ENCODE measurements at places on chromosomes 11 and 22.

DNA sequence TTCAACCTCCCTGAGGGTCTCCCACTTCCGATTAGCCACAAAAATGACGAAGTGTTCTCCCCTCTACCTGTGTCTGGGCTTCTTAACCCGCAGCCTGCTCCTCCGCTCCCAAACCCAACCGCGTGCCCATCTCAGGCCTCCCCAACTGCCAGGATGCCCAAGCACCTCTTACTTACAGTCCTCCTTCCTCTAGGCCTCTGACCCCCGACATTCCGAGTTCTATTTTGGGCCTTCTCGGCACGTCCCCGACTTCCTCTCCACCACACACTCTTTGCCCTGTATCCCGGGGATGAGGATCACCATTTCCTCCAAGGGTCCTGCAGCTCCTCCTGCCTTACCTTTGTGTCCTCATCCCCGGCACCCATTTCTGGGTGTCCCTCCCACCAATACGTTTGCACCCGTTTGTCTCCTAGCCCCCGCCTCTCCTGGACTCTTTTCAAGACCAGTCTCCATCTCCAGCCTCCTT is 388 bp upstream of the MUS81 start:
- DNase-seq: no peak

- DNase-seq: no peak
Observed at GRCh38 chr11:117290809-117291396, at the start of gene BACE1-AS. Gene BACE1-AS, plus strand, starts transcription at chr11:117291346.

GRCh38 chr11:64604458-64605243 is 13.6 kb downstream of the SLC22A12 start:
- no peak for DNase-seq

DNA sequence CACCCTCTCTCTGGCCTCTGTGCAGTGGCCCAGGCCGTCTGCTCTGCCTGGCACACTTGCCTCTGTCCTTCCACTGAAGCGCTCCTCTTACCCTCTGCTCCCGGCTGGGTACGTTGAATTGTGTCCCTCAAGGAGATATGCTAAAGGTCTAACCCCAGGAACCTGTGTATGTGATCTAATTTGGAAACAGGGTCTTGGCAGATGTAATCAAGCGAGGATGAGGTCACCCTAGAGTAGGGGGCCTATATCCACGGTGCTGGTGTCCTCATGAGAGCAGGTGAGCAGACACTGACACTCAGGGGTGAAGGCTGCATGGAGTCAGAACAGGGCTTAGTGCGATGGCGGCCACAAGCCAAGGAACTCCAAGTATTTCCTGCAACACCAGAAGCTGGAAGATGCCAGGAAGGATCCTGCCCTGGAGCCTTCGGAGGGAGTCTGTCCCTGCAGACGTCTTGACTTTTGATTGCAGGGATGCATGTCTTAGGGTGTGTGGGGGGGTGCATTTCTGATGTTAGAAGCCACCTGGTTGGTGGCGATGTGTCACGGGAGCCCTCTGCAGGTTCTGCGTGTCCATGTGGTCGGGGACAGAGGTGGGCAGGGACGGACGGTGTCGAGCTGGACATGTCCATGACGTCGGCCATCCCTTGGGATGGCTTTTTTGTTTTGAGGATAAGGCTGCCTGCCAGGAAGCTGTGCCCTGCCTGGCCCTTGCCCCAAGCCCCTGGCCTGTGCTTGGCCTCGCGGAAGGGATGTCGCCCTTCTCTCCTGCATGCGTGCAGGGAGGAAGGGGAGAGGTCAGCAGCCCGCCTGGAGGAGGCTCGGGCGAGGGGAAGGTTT is 68.6 kb downstream of the LRP5 start:
- peak; percentile 50 for DNase-seq

- no peak for DNase-seq
Observed at GRCh38 chr11:75276686-75277085, 36.1 kb downstream of the TPBGL start.

- DNase-seq: no peak
Observed at GRCh38 chr11:33785609-33786008, 11.3 kb upstream of the FBXO3 start.

DNA sequence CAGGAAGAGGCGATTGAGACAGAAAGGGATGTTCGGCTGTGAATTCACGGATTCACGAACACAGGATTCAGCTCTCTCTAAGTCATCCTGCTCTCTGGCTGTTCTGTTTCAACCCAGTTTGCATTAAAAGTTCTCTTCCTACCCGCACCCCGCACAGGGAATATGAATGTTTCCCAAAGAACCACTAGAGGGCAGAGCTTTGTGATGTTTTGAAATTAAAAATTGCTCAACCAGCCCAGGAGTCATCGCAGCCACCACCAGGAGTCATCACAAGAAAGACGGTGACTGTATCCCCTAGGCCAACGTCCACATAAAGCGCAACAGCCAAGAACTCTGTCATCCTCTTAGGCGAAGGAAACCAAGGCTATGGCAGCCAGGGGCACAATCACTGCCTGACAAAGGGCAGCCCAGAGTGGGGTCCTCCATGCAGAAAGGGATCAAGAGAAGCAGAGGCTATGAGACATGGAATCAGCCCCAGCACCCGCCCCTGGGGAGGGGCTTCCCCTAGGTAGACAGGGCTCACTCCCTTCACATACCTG is 122.4 kb downstream of the WT1 start:
- DNase-seq: peak; percentile 14

DNA sequence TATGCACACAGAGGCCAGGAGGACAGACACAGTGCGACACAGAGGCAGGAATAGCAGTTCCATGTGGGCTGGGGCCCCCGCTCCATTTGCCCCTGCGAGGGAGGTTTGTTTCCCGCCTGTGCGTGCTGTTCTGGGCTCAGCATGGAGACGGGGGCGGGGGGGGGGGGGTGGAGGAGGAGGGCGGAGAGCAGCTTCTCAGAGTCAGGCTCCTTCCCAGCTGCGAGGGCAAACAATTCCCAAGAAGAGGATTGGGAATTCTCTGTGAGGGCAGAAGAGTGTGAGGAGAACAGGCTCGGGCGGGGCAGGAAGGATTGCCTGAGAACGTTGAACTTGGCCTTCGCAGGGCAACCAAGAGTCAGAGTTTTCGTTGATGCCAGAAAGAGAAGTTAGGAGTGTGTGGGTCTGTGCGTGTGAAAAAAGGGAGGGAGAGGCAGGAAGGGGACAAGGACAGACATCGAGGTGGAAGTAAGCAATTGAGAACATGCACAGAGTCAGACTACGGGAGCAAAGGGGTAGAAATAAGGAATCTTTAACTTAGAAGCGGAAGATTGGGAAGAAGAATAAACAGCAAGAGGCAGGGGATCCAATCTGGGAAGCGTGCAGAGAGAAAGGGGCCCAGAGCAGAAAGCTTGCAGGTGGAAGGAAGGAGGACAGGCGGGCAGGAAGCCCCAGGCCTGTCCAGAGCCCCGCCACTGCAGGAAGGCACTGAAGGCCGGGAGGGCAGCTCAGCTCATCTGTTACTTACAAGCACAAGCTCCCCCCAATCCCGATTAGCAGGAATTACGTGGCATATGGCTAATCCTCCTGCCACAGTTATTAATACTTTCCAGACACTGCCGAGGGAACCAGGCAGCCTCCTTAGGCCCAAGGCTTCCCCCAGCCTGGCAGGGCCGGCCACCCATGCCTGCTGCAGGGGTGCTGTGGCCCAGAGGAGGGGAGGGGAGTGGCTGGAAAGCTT is 15.6 kb upstream of the JAM3 start:
- no peak for DNase-seq

GRCh38 chr11:6397156-6397555 is 6.9 kb downstream of the SMPD1 start:
- peak; percentile 60 for DNase-seq

DNA sequence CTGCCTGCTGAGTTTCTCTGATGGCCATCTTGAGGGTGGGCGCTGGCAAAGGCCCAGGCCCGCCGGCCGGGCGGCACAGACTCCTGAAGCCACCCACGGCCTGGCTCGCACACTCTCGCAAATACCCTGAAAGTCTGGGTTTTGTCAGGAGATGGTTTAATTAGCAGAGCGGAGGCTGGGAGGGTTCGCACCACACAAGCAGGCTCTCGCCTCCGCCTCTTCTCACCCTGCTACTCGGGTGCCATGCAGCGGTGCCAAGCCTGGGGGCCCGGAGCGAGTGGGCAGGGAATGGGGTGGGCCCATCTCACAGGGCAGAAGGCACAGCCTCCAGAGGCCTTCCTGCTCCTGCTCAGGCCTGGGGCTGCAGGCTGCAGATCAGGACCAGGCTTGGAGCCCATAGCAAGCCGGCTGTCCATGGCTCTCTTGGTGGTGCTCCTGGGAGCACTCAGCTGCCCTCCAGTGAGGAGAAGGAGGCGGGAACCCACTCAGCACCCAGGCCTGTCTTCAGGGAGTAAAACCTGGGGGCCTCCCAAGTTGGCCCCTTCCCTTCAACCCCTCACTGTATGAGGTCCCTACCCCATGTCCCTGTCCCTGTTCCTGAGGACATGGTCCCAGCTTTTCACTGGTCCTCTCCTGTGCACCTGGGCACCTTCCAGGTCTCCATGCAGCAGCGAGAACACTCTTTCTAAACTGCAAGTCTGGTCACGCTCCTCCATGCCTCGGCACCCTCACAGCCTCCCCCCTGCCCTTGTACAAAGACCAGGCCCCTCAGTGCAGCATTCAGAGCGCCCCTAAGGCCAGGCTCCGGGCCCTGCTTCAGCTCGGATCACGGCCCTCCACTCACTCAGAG is 62.0 kb downstream of the FLRT1 start:
- no peak for DNase-seq

- no peak for DNase-seq
Observed at GRCh38 chr11:120500414-120501071, 11.0 kb upstream of the GRIK4 start.

GRCh38 chr11:76228875-76229149 is 22.5 kb upstream of the WNT11 start:
- DNase-seq: peak; percentile 93

- peak; percentile 44 for DNase-seq
Observed at GRCh38 chr22:38718414-38718813, 12.7 kb downstream of the GTPBP1 start.

- DNase-seq: no peak
Observed at GRCh38 chr11:10373929-10374328, 69.1 kb downstream of the ADM start.

- DNase-seq: no peak
Observed at GRCh38 chr22:46444390-46444854, 93.0 kb downstream of the CELSR1 start.

GRCh38 chr22:47486569-47487312 is 724.3 kb downstream of the TBC1D22A start:
- no peak for DNase-seq

DNA sequence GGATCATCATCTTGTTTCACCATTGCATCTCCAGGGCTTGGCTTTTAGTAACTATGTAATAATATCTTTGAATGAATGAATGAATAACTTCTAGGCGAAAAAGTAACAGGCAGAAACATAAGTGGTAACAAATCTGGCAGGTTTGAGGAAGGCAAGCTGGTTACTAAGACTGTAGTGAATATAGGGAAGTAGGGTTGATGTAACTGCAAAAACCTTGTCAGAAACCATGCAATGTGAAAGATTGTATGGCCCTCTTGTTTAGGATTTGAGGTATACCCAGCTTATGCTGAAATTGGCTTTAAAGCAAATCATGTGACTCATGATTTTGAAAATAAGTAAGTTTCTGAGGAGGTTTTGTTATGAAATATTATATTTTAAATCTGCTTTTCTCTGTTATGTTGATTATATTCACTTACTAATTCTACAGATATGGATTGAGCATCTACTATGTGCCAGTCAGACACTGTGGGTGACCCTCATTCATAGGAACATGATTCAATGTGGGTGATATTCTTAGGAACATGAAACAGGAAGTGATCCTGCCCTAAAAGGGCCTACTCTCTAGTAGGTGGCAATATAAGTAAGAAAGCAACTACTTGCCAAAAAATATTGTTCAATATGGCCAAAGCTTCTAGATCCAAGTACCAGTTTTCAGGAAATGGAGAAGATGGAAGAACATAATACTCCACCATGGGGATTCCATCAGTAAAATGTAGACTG is 115.5 kb upstream of the CCDC90B start:
- no peak for DNase-seq

GRCh38 chr11:95282291-95282751 is 51.3 kb upstream of the SESN3 start:
- DNase-seq: no peak

DNA sequence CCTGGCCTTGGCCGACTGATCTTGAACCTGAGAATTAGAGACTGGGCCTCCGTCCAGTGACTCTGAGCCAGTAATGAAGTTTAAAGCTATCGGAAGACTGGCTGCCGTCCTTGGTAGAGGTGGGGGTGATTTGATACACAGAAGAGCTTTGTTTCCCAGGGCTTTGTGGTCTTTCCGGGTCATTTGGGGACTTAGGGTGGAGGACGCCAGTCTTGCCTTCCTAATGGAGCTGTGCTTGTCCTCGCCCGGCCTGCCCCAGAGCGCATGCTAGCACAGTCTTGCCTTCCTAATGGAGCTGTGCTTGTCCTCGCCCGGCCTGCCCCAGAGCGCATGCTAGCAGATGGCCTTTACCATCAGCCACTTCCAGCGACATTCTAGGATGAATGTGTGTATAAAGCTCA is 65.8 kb downstream of the ST3GAL4 start:
- DNase-seq: peak; percentile 62
